ENCODE measurements at places on chromosomes 11 and 22. TPM values are rescaled to one million over a fixed set of nuclear protein-coding genes. Genes with fewer than 3 reads are reported as not detected.

GRCh38 chr22:46027211-46028105 lies 50.5 kb upstream of the WNT7B start:
- H3K27ac ChIP-seq, result no peak overlapping the region
- H3K36me3 ChIP-seq, result no peaks in the 10 kb centered on the region
- H3K27me3 ChIP-seq, result peaks cover 25% of the 10 kb centered on the region
- peaks cover 17% of the 10 kb centered on the region for H3K4me1 ChIP-seq
- no peak for DNase-seq
- no peak overlapping the region for H3K4me3 ChIP-seq

GRCh38 chr11:65436412-65437032 lies 13.9 kb downstream of the NEAT1 start:
- H3K27me3 ChIP-seq, result peaks cover 1% of the 10 kb centered on the region
- no peak overlapping the region for H3K27ac ChIP-seq
- no peak for DNase-seq
- peaks cover 25% of the 10 kb centered on the region for H3K36me3 ChIP-seq

GRCh38 chr11:116730241-116730561 lies 42.6 kb downstream of the BUD13 start:
- H3K4me3 ChIP-seq, result no peak overlapping the region
- no peak overlapping the region for H3K27ac ChIP-seq
- no peak for DNase-seq
- H3K27me3 ChIP-seq, result peaks cover 12% of the 10 kb centered on the region

DNA sequence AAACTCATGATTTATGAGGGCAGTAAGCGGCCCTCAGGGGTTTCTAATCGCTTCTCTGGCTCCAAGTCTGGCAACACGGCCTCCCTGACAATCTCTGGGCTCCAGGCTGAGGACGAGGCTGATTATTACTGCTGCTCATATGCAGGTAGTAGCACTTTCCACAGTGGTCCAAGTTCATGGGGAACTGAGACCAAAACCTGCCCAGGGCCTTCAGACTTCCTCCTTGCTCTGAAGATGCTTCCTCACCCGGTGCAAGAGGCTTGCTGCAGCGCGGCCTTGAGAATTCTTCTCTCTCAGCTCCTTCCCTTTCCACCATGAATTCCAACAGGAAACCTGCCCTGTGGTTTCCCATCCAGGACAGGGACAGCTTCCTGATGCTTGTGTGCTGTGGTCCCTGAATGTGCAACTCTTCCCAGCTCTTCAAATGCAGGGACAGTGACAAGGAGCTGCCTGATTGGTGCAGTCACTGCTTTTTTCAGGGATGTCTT lies 53.9 kb downstream of the GGTLC2 start:
- no peak for DNase-seq
- peak overlapping the region; percentile 52 for H3K27ac ChIP-seq
- H3K4me1 ChIP-seq, result peaks cover 11% of the 10 kb centered on the region
- no peak overlapping the region for H3K4me3 ChIP-seq
- H3K36me3 ChIP-seq, result no peaks in the 10 kb centered on the region

POU2AF3 gene
- total RNA-seq, result 0.28 TPM

CD3E gene
- not detected for total RNA-seq

Data from endothelial cell (in vitro differentiated cells).